Activated naive CD4-positive, alpha-beta T cell treated with anti-CD3 and anti-CD28 coated beads, Interleukin-2, amount 50 U/mL, for 72 hours (primary cell): ENCODE measurements at places on chromosomes 6 and 20. TPM values are rescaled to one million over a fixed set of nuclear protein-coding genes. Genes with fewer than 3 reads are reported as not detected.

DNA sequence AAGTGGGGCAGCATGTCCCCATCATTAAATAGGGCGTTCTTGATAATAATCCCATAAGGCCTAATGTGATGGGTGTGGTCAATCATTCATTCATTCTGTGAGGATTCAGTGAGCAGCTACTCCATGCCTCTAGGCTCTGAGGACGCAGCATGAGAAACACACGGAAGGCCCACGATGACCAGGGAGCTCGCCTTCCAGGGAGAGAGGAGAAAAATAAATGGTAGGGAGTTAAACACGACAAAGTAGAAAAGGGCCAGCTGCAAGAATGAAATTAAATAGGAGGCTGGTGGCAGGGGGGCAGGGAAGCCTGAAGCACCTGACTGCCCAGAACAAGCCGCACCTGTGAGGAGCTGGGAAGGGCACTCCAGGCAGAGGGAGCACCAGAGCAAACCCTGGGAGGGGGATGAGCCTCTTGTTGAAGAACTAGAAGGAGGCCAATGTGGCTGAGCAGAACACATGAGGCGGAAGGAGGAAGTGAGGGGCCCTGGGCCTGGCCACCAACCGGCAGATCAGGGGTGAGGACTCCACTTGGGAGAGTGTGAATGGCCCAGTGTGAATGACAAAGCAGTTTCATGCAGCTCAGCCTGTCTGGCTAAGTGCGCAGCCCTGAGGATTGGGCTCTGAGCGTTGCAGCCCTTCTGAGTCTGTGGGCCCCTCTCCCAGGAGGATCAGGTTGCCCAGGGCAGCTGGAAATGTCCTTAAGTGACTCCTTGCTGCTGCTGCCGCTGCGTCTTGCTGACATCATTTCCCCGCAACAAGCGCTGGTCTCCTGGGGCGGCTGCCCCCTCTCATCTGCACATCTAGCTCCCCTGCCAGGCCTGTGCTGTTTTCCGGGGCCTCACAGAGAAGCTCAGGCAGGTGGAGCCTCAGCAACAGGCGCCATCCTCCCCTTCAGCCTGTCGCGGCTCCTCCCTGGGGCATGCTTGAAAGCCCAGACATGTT lies 99.9 kb downstream of the CDH26 start:
- no peak for DNase-seq

GRCh38 chr6:21241231-21242130 lies 352.1 kb upstream of the SOX4 start:
- no peak for DNase-seq

GRCh38 chr6:151757506-151757955 lies 50.0 kb upstream of the ESR1 start:
- DNase-seq = peak; percentile 51

FAM209A gene
- 0.77 TPM for total RNA-seq

BPIFA1 gene
- not detected for total RNA-seq
